ENCODE measurements at places on chromosomes 3 and 15.

DNA sequence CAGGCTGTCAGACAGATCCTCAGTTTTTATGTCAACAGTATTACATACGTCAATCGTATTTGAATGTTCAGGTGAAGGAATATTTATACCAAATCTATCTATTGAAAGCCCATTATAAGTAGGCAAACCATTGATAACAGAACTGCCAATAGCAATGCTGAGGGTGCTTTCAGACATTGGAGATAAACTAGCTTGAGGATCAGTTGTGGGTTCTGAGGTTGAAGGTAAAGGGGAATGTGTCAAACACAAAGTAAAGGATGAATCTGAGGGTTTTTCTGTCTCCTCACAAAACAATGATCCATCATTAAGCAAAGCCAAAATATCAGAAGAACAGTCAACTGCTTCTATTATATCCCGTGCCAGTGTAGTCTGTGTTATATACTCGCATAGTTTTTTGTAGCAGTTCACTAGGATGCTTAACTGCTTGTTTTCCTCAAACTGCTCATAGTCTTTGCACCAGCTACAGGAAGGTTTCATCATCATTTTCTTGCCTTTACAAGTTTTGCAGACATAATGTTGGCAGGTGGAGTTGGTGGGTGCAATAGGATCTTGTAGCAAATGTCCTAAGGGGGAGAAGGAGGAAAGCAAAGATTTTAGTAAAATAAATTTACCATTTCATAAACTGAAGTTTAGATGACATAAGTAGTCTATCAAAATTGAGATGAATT, 43.8 kb downstream of the MSL2 start:
- no peak for DNase-seq

DNA sequence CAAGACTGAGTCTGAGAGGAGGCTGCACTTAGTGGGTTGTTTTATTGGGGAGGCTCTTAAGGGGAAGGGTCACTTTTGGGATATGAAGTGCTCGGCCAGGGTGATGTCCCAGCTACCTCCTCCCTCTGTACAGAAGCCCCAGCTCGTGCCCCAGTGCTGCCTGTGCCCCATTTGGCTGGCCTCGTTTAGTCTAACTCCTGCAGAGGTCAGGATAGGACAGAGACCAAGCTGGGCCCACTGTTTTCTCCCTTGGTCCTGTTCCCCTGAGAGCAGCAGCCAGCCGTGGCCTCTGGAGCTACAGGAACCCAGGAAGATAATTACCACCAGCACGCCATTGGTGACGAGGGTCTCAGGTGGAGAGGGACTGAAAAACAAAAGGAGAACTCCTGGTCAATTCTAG, 18.5 kb downstream of the PLA2G4E start:
- no peak for DNase-seq

GRCh38 chr3:63523100-63523499, 129.4 kb upstream of the SNTN start:
- no peak for DNase-seq

GRCh38 chr3:52216585-52217408, 8.6 kb downstream of the TLR9 start:
- no peak for DNase-seq

- DNase-seq = no peak
These were observed 24.5 kb upstream of the RTP4 start for GRCh38 chr3:187343670-187344069.

DNA sequence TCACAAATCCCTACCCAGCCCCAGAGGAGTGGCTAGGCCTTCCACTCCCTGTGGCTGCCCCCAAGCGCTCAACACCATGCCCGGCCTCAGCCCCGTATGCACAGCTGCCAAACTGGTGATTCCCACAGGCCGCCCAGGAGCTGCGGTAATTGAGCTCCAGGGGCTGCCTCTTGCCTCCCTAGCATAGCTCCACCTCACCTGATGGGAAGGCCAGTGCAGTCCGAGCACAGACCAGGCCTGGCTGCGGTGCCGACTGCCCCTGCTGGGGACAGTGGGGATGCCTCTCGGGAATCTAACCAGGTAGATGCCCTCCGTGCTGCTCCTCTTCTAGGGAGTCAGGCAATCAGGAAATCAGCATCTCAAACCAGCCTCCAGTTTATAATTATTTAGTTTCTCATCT, 25.9 kb downstream of the SCN5A start:
- DNase-seq = no peak

DNA sequence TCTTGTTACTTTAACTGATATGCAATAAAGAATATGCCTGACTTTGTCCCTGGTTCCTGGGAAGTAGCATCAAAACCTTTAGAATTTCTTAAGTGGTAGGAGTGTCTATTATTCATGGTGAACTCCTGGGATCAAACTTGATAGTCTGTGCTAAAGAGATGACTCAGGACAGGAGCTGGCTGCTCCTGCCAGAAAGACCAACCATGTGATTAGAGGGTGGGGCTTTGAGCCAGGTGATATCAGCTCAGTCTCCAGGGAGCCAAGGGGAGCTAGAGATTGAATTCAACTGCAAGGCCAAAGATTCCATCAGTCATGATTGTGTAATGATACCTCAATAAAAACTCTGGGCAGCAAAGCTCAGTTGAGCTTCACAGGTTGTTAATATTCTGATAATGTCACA, 20.6 kb upstream of the TMC3 start:
- no peak for DNase-seq

DNA sequence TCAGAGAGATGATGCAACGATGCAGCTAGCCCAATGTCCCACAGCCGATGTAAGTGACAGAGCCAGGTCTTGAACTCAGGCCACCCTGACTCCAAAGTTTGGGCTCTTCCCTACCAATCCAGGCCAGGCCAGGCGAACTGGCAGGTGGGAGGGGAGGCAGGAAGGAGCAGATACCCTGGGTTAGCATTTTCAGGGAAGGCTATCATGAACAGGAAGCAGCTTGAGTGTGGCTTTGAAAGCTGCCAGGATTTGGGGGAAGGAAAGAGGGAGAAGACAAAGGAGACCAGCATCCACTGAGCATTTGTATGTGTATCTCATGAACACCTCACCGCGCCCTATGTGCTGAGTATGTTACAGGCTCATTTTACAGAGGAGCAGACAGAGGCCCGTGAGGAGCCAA, 38.8 kb downstream of the LMCD1 start:
- DNase-seq = no peak

DNA sequence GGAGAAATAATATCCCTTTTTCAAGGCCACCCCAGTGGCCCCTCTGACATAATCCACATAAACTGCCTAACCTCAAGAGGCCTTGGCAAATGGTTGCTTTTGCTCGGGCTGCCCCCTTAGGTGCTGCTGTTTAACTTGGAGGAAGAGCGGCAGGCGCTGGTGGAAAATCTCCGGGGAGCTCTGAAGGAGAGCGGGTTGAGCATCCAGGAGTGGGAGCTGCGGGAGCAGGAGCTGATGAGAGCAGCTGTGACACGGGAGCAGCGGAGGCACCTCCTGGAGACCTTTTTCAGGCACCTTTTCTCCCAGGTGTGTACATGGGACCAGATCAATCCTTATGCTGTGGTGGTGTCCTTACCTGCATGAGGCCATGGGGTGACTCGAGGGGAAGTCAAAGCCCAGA, 15.0 kb downstream of the DUOX1 start:
- no peak for DNase-seq

DNA sequence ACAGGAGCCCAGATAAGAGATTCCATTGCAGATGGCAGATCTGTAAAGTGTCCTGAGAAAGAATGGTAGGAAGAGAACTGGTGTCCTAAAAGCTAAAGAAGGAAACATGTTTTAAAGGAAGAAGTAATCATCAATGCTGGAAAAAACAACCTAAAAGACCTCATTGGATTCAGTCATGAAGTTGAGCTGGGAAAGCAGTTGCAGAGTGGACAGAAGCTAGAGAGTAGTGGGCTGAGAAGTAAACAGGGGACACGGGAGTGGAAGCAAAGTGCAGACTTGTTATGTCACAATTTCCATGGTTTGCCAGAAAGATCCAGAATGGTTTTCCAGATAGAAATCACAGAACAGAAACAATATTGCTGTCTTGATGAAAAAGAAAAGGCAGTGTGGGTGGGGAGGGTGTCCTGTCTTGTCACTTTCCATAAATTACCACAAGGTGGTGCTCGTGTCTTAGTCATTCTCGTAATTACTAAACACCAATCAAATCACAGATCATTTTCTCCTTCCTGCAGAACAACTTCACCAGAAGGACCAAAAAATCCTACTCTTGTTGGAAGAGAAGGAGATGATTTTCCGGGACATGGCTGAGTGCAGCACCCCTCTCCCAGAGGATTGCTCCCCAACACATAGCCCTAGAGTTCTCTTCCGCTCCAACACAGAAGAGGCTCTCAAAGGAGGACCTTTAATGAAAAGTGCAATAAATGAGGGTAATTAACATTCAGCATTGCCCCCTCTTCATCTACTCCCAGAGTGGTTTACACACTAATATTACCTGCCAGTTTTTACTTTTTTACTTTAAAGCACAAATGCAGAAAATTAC, 64.5 kb downstream of the KLHL25 start:
- peak; percentile 82 for DNase-seq

GRCh38 chr15:56038015-56038414, 44.6 kb upstream of the NEDD4 start:
- peak; percentile 10 for DNase-seq

DNA sequence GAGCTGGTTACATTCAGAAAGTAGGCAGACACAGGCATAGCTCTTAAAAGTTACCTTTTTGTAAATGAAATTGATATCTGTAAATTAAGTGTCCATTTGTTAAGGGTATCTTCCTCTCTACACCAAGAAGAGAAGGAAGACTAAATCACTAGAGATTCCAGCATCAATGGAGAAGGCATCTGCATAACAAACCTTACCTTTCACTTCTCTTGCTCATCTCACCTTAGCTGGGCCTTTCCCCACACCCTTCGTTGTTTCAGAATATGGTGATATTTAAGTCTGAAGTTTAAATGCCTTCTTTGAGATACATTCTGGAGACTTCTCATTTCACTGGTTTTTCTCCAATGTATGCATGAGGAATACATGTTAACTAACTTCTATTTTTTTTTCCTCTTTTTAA, 54.5 kb upstream of the TGFBR2 start:
- no peak for DNase-seq

- no peak for DNase-seq
These were observed 448 bp downstream of the SHISA5 start for GRCh38 chr3:48503401-48504050.

GRCh38 chr3:45341876-45342275, 46.5 kb upstream of the LARS2 start:
- DNase-seq = no peak

- no peak for DNase-seq
These were observed 171.1 kb downstream of the ZNF621 start for GRCh38 chr3:40695848-40696247.

DNA sequence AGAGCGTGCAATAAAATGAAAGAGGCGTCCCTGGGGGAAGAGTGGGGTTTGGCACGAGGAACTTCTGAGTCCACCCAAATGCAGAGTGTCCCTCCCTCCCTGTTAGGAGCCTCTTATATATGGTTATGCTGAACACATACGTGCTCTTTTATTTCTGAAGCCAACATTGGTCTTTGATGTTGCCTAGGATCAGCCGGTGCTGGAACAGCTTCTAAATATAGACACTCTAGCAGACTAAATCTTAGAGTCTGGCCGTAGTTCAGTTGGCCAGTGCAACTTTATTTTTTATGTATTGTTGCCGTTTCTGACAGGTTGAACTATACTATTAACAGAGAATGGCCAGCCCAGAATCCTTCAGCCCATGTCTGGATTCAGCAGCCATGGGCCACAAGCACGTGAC, 128.7 kb downstream of the GHSR start:
- no peak for DNase-seq

- no peak for DNase-seq
These were observed 116.6 kb upstream of the PRR20G start for GRCh38 chr3:127404221-127405009.
